ENCODE measurements at places on chromosomes 5 and 9. TPM values are rescaled to one million over a fixed set of nuclear protein-coding genes. Genes with fewer than 3 reads are reported as not detected.

DNA sequence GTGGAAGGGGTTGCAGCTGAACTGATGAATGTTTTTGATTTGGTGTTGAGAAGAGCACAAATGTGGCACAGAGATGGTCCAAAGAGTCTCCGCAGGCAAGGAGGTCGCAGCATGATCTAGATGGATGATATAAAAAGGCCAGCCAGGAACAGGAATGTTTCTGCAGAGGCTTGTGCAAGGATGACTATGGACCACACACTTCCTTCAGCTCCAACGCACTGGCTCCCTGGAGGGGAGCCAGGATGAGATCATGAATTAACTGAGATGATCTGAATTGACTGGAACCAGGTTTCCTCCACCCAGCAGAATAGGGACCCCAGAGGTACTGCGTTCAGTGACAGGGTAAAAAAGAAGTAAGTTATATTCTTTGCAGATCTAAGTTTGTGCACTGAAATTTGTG lies 89.0 kb downstream of the ARSB start:
- no peak for DNase-seq

DNA sequence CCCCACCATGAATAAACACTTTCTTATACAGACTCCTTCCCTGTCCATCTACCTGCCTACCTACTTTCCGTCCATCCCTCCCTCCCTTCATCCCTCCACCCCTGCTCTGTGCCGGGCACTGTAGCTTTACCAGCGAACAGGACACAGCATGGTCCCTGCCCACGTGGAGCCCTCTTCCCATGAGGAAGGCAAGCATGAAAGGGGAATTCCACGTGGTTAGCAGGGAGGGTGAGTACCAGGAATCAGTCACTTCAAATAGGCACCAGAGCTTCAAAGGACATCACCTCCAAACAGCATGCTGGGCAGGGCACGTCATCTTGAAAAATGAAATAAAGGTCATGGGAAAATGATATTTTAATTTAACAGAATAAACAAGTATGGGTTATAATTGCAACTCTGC lies 35.0 kb upstream of the TDRD7 start:
- DNase-seq = no peak

LOX gene
- polyA plus RNA-seq = 632 TPM

GRCh38 chr9:133111808-133112662 lies 9.0 kb downstream of the RALGDS start:
- DNase-seq = no peak

SPINK6 gene
- not detected for polyA plus RNA-seq

SPATA31A3 gene
- polyA plus RNA-seq = not detected

GRCh38 chr9:105117234-105117633 lies 127.2 kb upstream of the SLC44A1 start:
- DNase-seq = no peak

GRCh38 chr5:54799645-54800044 lies 185.7 kb downstream of the ESM1 start:
- DNase-seq = no peak

- DNase-seq = no peak
These were observed 58.2 kb downstream of the GADD45G start for GRCh38 chr9:89662718-89663613.

TXNDC8 gene
- not detected for polyA plus RNA-seq

C5orf58 gene
- not detected for polyA plus RNA-seq

- no peak for DNase-seq
These were observed 76.7 kb downstream of the STRBP start for GRCh38 chr9:123191680-123192079.

SYNPO gene
- 8.4 TPM for polyA plus RNA-seq

GRCh38 chr9:72809586-72809985 lies 143.3 kb downstream of the ALDH1A1 start:
- DNase-seq = no peak

DNA sequence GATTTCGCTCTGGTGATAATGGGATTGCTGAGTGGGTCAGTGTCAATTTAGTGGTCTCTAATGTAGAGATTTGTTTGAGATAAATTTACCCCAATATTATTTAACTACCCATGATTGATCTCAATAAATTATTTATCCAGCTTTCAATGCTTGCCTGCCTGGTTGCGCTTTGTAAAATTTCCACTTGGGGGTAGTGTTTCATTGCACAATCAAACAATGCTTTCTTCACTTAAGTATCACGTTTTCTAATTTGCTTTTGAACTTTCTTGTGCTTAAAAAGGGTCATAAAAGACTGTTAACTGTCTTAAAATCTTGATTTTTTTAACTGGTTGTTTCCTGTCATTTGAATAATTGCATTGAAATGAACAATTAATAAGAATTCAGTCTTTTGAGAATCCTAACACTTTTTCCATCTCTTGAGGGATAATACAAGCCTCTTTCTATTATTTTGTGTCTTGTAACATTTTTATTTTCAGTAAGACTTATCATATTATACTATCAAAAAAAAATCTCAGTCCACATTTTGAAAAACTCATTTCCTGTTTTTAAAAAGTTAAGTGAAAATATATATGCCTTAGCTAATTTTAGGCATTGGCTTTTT lies 18.7 kb downstream of the HSD17B4 start:
- no peak for DNase-seq

DNA sequence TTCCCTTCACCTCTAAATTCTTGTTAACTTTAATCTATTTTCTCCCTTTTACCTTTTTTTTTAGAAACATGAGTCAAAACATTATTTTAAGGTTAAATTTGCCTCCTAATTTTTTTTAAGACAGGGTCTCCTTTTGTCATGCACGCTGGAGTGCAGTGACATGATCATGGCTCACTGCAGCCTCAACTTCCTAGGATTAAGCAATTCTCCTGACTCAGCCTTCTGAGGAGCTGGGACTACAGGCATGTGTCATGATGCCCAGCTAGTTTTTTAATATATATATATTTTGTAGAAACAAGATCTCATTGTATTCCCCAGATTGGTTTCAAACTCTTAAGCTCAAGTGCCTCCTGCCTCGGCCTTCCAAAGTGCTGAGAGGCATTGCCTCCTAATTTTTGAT lies 424.7 kb upstream of the FAM174A start:
- DNase-seq = no peak

DNA sequence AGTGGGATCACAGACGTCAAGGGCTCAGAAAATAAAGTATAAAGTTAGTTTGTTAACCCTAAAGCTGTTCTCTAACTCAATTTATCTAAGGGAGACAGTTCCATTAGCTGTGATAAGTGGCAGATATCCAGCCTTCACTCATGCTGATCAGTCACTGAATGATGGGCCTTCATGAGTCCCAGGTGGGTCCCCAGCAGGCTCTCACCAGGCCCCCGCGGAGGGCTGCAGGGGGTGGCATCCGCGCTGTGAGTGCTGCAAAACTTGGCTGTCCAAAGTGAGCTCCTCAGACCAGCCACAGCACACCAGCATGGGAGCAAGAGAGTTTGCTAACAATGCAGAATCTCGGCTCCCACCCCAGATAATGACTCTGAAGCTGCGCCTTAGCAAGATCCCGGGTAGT lies 187.2 kb downstream of the GNA14 start:
- DNase-seq = no peak

C5orf52 gene
- not detected for polyA plus RNA-seq

OTP gene
- polyA plus RNA-seq = not detected

GHR gene
- polyA plus RNA-seq = 0.90 TPM

DNA sequence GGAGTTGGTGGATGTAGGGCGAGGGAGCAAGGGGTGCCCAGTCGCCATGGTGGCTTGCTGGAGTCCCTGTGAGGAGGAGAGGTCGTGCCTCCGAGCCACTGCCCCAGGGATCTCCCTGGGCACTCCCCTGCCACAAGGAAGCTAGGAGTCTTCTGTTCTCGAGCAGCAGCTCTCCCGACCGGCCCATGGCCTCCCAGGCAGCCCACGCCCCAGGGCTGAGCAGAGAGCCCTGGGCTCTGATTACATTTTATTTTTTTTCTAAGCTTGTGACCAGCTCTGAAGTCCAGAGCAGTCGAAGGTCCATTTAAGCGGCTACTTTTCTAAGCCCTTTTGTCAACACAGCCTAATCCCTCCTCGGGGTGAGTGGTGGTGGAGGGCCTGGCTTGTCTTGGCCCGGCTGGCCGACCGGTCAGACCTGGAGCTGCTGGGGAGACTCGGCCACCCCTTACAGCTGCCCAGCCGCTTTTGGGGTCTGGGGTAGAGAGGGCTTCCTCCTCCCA lies 2.1 kb downstream of the RXRA start:
- DNase-seq = no peak

NRARP gene
- 0.17 TPM for polyA plus RNA-seq

GRCh38 chr5:173328844-173329490 lies 753 bp upstream of the STC2 start:
- no peak for DNase-seq

BTNL3 gene
- not detected for polyA plus RNA-seq

GRCh38 chr5:28369418-28369817 lies 1331.0 kb upstream of the CDH9 start:
- no peak for DNase-seq

PCDHGB2 gene
- 4.0 TPM for polyA plus RNA-seq

ZNF883 gene
- 1.3 TPM for polyA plus RNA-seq

- no peak for DNase-seq
These were observed 4.9 kb downstream of the TRAF1 start for GRCh38 chr9:120921661-120922181.

IFNA7 gene
- polyA plus RNA-seq = not detected

DNA sequence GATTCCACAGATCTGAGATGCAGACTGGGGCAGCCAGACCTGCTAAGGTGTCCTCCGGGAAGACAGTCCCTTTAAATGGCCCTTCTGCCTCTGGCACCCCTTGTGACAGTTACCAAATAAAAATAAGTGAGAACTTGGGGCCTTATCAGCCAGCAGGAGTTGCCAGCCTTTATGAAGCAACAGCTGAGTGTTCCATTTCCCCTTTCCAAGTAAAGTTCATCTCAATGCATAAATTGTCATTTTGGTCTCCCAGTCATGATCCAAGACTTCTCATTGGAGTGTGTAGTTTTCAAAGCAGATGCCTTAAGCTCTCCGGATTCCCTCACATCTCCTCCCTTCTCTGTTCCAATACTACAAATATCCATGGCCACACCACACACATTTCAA lies 4.1 kb downstream of the PTCH1 start:
- DNase-seq = no peak

GRCh38 chr5:105947461-105947860 lies 1723.3 kb downstream of the EFNA5 start:
- no peak for DNase-seq

GRCh38 chr9:113787871-113788270 lies 88.2 kb upstream of the ZNF618 start:
- no peak for DNase-seq

- no peak for DNase-seq
These were observed 87.1 kb downstream of the SLC38A9 start for GRCh38 chr5:55624841-55625588.

DMRT3 gene
- polyA plus RNA-seq = not detected

GRCh38 chr5:14097998-14098471 lies 45.1 kb upstream of the TRIO start:
- DNase-seq = peak; percentile 91

NMUR2 gene
- not detected for polyA plus RNA-seq

GRCh38 chr9:91629718-91630117 lies 206.1 kb upstream of the NFIL3 start:
- DNase-seq = no peak

DNA sequence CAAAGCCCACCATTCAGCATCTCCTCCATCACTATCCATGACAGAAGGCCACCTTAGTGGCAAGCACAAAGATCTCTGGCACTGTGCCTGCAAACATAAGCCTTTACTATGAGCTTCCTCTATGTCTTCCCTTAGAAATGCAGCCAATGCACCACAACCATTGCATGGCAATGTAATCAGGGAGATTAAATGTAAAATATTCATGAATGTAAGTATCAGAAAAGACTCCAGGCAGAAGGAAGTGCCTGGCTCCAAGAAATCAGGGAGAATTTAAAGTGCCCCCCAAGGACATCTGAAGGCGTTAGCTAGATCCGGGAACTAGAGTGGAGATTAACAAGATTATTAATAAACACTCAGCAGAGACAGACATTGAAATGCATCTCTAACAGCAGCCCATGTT lies 32.5 kb upstream of the MYORG start:
- DNase-seq = no peak

GRCh38 chr5:175747539-175748060 lies 89.7 kb downstream of the HRH2 start:
- DNase-seq = no peak

GNPDA1 gene
- 12.5 TPM for polyA plus RNA-seq

DNA sequence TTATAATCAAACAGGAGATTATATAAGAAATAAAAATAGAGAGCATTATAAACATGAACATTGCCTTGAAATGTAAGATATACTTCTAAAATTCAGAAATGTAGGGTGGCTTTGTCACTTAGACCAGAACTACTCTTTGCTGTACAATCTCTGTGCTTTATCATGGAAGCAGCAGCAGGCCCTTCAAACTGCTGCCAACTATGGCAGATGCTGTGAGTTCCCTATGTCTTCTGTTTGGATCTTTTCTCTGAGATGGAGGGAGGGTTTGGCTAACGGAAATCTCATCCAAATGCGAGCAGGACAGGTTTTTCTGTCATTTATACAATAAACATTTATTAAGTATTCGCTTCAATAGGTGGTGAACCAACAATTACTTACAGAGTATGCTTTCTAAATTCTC lies 34.8 kb upstream of the RICTOR start:
- DNase-seq = no peak

DNA sequence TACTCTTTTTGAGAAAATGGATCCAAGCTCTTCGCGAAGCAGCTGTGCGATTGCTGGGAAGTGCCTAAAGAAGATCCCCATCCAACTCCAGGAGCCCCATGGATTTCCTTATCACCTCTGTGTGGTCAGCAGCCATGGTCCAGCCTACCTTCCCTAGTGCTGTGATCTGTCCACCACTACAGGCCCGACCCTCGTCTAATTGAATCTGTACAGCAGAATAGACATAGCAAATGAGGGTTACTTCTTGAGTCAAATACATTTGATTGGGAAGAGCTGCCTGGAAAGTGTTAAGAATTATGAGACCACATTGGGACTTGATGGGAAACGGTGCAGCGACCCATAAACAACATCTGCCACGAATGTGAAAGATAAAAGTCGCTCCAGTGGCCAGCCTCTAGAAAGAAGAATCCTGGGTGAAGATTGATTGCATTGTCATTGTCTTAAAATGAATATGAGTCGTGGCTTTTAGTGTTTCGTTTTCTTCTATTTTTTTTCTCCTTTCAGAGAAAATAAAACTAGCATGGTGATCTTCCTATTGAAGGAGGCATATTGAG lies 118.4 kb downstream of the PAM start:
- no peak for DNase-seq

GRCh38 chr9:135888766-135889394 lies 18.5 kb downstream of the CAMSAP1 start:
- DNase-seq = no peak

GRCh38 chr5:126014676-126015075 lies 408.5 kb upstream of the GRAMD2B start:
- no peak for DNase-seq
